Right atrium auricular region (tissue), 2 donors: ENCODE measurements at places on chromosomes 6 and 20. TPM values are rescaled to one million over a fixed set of nuclear protein-coding genes. Genes with fewer than 3 reads are reported as not detected.
A peak's percentile ranks its signal among the peaks of the same experiment; 100 is the strongest.

GRCh38 chr20:58701431-58702160, 9.0 kb downstream of the NPEPL1 start:
- no peaks in the 10 kb centered on the region for H3K27me3 ChIP-seq
- H3K4me1 ChIP-seq = no peaks in the 10 kb centered on the region
- no peak overlapping the region for H3K27ac ChIP-seq
- peaks cover 44% of the 10 kb centered on the region for H3K36me3 ChIP-seq
- H3K4me3 ChIP-seq = no peak overlapping the region
- no peak for DNase-seq

The PI3 gene
- total RNA-seq = not detected

DNA sequence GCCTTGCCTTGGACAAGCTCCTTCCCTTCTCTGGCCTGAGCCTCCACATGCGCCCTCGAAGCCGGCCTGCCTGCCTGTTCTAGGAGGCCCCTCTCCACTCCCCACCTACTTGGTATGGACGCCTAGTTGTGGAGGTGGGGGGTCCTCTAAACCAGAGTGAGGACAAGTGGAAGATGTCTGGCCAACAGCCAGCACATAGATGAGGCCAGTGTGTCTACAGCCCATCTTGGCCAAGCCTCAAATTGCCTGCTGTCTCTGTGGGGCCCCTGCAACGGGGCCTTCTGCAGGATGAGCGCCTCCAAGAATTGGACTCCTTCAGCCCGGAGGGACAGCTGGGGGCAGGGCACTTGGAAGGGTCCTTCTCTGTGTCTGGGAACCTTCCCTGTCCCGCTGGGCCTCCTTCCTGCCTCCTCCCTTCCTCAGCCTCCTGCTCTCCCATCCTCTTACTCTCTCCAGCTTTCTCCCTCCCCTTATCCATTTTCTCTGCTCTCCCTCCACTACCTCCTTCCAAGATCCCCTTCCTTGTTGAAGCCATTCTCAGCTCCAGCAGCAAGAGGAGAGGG, 1.6 kb downstream of the MDFI start:
- no peak overlapping the region for H3K27ac ChIP-seq
- DNase-seq = no peak
- H3K27me3 ChIP-seq = peaks cover 4% of the 10 kb centered on the region
- H3K4me1 ChIP-seq = no peaks in the 10 kb centered on the region

DNA sequence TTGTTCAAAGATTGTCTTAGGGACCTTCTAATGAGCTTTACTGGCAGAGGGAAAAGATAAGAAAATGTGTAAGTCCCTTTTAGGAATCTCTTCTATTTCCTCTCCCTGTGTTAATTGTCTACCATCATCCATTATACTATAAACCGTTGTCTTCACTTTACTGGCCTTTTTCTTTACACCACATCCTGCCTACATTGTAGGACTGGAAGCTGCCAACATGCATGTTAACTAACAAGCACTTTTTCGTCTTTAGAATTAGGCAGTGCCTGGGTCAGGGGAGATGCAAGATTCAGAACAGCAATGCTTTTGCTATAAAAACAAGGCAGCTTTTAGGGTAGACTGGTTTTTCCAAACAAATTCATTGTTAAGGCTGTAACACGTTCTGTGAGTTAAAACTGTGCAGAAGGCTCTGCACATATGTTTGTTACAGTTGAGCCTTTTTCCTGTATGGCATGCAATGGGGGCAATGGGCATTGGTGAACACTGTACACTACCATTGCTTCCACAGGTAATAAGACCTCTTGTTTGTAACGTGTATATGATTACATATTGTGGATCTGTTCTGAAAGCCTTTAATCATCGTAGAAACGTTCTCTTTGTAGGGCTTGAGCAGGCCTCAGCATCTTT, 10.9 kb upstream of the PKIG start:
- DNase-seq = no peak
- no peak overlapping the region for H3K4me3 ChIP-seq
- H3K4me1 ChIP-seq = no peaks in the 10 kb centered on the region
- no peaks in the 10 kb centered on the region for H3K27me3 ChIP-seq

GRCh38 chr20:35820715-35821114, 48.9 kb downstream of the PHF20 start:
- no peak for DNase-seq
- H3K27me3 ChIP-seq = no peaks in the 10 kb centered on the region
- H3K4me3 ChIP-seq = no peak overlapping the region
- no peaks in the 10 kb centered on the region for H3K4me1 ChIP-seq
- H3K36me3 ChIP-seq = peaks cover 5% of the 10 kb centered on the region
- H3K27ac ChIP-seq = peak overlapping the region; percentile 76

The PYGB gene
- 145 TPM for total RNA-seq

- DNase-seq = peak; percentile 94
- no peaks in the 10 kb centered on the region for H3K36me3 ChIP-seq
- peak overlapping the region; percentile 25 for H3K4me3 ChIP-seq
- H3K27ac ChIP-seq = peak overlapping the region; percentile 97
- H3K27me3 ChIP-seq = no peaks in the 10 kb centered on the region
Measured at GRCh38 chr6:31826793-31827285, 699 bp upstream of the HSPA1B start.

- H3K4me1 ChIP-seq = no peaks in the 10 kb centered on the region
- peak overlapping the region; percentile 98 for H3K4me3 ChIP-seq
- DNase-seq = peak; percentile 88
- peak overlapping the region; percentile 98 for H3K27ac ChIP-seq
- no peaks in the 10 kb centered on the region for H3K27me3 ChIP-seq
Measured at GRCh38 chr6:149316740-149317643, 520 bp upstream of the TAB2 start.
